ENCODE measurements at places on chromosomes 7 and 10. TPM values are rescaled to one million over a fixed set of nuclear protein-coding genes. Genes with fewer than 3 reads are reported as not detected.

Gene ABCB1
- 21.1 TPM for polyA plus RNA-seq

Gene PLXNA4
- polyA plus RNA-seq = 13.5 TPM

Gene CALHM1
- 0.07 TPM for polyA plus RNA-seq

Gene ASIC3
- polyA plus RNA-seq = 2.4 TPM

Gene CDC14C
- polyA plus RNA-seq = not detected

Gene PPP1R17
- polyA plus RNA-seq = not detected

- no peak for DNase-seq
These were observed 127.4 kb upstream of the AGR3 start for GRCh38 chr7:17009007-17009719.

- DNase-seq = no peak
These were observed 333.8 kb downstream of the ABCA13 start for GRCh38 chr7:48505051-48505450.

DNA sequence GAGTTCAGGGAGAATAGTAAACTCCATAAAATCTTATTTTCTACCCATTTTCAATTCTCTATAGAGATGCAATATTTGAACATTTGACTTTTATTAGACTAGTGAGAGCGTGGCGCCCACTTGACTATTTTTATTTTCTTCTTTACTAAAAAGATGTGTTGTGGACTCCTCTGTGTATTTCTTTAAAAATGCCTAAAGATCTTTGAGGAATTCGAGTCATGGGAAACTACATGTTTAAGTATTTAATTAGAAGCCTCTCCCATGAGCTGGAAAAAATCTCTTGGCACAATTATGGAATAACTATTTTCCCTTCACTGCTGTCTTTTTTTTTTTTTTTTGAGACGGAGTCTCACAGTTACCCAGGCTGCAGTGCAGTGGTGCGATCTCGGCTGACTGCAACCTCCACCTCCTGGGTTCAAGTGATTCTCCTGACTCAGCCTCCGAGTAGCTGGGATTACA is 124.2 kb downstream of the ARHGAP12 start:
- DNase-seq = no peak

DNA sequence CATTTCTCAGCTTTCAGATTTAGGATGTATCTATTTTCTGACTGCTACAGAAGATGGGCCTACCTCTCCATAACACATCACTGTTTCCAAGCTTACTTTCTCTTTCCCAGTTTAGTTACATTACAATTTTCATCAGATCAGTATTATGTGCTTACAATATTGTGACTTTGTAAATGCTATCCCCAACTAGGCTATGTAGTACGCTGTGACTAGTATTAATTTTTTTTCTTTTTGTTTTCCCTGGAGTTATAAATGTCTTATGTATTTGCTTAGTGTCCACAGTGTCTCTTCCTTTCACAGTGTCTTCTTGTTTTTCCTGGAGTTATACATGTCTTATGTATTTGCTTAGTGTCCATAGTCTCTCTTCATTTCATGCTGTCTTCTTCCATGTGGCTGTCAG is 188.9 kb downstream of the PTPRN2 start:
- no peak for DNase-seq

DNA sequence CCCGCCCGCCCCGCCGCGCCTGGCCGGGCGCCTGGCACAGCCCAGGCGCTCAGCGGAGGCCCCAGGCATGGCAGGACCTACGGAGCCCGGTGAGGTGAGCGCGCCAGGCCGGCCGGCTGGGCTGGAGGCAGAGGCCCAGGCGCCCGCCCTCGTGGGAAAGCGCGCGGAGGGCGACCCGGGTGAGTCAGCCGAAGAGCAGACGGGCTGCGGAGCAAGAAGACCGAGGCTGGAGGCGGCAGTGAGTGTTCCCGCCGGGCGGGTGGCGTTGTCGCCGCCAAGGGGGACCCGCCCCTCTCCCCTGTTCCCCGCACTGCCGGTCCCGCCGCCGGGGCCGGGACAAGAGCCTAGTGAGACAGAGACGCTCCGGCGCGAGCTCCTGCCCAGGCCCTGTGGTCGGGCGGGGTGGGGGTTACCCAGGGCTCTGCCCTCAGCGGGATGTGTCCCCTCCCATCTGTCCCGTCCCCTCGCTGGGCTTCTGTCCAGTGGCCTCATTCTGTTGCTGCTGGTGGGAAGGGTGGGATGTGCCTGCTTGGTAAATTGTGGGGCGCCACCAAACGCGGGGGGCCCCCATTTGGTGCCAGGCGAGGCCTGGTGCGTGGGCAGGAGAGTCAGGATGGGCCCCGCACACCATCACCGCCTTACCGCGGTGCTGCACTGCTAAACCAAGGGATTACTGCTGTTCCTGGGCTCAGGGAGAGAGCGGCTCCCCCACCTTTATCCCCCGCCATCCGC is 17.0 kb upstream of the NODAL start:
- DNase-seq = no peak

- no peak for DNase-seq
These were observed 160.6 kb downstream of the LCOR start for GRCh38 chr10:96992721-96993120.

GRCh38 chr10:118115701-118116100 is 69.0 kb upstream of the RAB11FIP2 start:
- no peak for DNase-seq

- no peak for DNase-seq
These were observed 84.8 kb upstream of the COL13A1 start for GRCh38 chr10:69716711-69717560.

DNA sequence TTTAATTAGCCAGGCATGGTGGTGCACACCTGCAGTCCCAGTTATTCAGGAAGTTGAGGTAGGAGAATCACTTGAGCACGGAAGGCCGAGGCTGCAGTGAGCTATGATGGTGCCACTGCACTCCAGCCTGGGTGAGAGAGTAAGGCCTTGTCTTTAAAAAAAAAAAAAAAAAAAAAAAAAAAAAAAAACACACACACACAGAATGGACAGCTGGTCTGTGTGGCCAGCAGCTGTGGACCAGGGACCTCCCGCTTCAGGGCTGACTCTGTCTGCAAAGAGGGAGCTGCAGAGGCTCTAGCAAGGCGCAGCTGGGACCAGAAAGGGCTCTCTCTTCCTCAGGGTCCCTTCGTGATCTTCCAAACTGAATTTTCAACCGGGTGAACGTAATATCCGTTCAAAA is 53.6 kb upstream of the DNAAF5 start:
- no peak for DNase-seq

DNA sequence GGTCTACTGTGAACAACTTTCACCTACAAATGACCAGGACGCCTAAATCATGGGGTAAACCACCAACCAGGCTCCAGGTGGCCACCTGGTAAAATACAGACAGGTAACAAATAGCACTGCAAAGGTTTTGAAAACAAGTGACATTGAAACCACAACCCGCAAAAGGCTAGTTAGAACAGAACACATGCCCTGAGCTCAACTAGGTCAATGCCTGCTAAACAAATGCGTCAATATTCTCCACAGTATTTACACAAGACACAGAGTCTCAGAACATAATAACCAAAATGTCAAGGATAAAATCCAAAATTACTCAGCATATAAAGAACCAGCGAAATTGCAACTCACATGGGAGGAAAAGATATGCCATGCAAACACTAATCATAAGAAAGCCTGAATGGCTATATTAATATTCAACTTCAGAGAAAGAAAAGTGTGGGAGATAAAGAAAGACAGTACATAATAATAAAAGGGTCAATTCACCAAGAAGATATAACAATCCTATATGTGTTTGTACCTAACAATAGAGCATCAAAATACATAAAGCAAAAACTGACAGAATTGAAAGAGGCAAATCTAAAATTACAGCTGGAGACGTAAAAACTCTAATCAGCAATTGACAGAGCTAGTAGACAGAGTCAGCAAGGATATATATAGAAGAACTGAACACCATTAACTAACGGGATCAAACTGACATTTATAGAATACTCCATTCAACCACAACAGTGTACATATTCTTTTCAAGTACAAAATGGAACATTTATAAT is 47.6 kb downstream of the SMURF1 start:
- no peak for DNase-seq

Data from right renal cortex interstitium (tissue), 3 donors.